Posterior cingulate gyrus (tissue), 11 donors: ENCODE measurements at places on chromosomes 6 and 20.

- no peak for DNase-seq
Observed at GRCh38 chr20:35314816-35315631, 22.8 kb upstream of the FAM83C start.

- DNase-seq = no peak
Observed at GRCh38 chr20:19785983-19786285, 27.9 kb downstream of the RIN2 start.

GRCh38 chr6:115287467-115287866 lies 773.2 kb downstream of the FRK start:
- DNase-seq = no peak

GRCh38 chr20:58141496-58141895 lies 87.0 kb downstream of the ANKRD60 start:
- no peak for DNase-seq

GRCh38 chr6:119241111-119241465 lies 108.5 kb downstream of the MAN1A1 start:
- no peak for DNase-seq

DNA sequence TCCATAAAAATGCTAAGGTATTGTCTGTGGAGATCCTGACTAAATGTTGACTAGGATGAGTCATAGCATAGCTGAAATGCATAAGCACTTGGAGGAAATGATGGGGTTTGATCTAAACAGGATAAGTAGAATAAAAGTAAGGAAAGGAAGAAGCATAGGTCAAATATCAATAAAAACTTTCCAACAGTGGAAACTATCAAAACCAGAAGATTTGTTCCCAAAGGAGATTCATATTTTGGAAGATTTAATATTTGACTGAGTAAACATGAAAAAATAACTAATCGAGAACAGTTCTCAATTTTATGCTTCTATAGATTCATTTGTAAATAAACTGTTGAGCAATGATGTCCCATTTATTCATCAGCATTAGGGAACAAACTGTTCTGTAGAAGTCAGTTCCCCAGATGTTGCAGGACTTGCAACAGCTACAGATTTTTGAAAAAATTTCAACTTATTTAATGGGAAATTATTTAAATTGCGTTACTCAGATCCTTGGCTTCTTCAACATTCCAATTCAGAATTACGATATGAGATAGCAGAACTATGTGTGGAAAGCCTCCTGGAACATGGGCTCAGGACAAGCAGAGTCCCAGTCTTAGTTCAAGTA lies 133.7 kb upstream of the TBX18 start:
- DNase-seq = no peak

- DNase-seq = no peak
Observed at GRCh38 chr6:30670760-30671527, 1.9 kb downstream of the DHX16 start.

DNA sequence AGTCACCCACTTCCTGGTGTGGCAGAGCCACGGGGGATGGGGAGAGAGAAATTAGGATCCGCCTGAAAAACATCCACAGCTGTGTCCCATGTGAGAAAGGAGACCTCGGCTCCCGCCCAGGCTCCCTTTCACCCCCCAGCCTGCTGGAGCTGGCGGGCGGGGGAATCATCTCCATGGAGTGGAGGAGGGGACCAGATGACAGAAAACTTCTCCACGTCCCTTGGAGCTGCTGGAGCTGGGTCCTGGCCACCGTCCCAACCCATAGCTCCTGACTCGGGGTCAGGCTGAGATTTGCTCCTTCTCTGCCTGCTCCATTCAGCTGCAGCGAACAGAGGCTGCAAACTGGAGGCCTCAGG lies 113.8 kb downstream of the CEBPB start:
- DNase-seq = no peak

DNA sequence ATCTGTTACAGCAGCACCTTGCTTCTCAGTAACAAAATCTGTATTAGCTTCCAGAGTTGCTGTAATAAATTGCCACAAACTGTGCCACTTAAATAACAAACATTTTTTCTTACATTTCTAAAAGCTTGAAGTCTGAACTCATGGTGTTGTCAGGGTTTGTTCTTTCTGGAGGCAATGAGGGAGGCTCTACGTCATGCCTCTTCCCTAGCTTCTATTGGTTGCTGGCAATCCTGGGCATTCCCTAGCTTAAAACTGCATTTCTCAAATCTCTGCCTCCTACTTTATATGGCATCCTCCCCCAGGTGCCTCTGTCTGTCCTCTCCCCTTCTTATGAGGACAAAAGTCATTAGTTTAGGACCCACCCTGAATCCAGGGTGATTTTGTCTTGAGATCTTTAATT lies 41.6 kb upstream of the TMEM244 start:
- no peak for DNase-seq

GRCh38 chr20:36092398-36093024 lies 62.0 kb upstream of the EPB41L1 start:
- DNase-seq = peak; percentile 32

DNA sequence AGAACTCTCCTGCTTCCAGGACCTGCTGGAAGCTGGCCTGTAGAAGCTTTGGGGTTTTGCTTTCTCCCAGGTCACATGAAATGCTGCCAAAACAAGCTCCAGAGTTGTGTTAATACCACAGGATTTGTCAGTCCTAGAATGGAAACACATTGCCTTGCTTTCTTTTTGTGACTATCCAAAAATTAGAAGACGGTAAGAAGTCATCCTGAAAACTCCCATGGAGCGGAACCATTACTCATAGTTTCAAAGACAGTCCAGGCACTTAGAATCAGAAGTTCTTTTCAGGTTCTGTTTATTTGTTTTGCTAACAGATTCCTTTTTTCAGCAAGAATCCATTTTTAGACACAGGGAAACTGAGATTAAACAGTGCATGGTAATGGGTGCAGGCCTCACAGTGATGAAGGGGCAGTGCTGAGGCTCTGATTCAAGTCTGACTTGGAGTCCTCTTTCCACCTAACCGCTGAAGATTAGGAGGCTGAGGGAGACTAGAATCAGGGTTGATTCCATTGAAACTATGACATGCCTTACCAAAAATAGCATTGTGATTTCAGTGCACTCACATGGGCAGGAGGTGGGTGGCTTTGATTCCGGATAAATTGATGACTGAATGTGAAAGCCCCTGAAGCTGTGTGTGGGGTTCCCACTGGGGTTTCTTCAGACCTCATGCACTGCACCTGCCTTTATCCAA lies 72.2 kb upstream of the NAA20 start:
- DNase-seq = no peak

DNA sequence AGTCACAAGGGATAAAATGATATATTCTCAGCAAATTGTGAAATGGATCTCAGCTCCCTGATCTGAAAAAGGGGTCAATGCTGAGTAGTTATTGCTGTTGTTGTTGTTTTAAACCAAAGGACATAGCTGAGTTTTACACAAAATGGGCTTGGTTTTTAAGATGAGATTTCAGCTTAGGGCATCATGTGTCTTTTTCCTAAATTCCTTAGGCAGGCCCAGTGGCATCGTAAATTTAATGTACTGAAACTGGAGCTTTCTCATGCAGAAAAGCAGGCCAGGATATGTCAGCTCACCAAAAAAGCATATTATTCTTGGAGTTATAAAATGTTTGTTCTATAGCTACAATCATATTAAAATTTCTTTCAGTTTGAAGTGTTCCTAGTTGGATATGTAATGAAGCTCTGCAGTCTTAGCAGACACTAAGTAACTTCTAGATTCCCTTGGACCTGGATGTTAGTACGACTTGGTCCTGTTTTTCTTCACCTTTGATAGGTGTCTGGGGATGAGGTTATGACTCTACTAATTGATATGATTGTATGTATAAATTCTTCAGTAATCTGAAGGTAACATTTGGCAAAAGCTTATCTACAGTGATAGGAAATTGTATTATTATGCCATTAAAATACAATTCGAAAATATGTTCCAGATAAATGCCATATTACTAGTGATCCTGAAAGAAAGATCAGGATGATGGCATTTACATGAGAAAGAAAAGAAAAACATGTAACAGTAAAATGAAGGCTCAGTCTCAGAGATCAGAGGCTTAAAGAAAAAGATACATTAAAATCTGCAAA lies 663.3 kb downstream of the RFPL4B start:
- DNase-seq = no peak

DNA sequence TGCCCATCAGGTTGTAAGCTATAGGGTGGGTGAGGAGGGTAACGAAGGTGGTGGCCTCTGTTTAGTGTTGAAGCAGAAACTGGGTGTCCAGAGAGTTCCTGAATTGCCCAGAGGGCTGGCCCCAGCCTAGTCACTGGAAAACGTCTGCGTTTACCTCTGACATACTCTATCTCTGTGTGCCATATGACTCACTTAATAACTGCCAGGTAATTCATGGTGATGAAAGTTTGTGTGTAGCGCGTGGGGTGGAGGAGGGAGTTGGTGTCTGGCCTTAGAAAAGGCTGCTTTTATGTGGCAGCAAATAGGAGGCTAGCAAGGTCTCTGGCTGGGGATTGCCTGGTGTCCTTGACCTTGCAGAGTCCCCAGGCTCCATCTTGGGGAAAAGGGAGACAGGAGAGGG lies 47.3 kb downstream of the SLC35D3 start:
- no peak for DNase-seq

DNA sequence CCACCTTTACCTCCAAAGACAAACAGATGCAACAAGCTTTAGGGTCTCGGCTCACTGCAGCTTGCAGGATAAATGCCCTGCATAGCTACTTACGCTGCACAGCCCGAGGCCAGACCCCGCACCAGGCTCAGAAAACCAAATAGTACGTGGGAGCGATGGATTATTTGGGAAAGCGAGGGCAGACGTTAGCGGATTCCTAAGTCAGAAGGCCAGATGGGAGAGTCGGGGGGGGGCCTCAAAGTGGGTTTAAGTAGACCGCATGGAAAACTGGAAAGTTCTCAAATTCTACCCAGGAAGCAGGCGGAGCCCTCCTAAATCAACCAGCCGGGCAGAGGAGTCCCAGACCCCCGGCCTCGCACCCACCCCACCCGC lies 382 bp downstream of the SFT2D1 start:
- DNase-seq = no peak

- no peak for DNase-seq
Observed at GRCh38 chr20:51148941-51149340, 126.0 kb upstream of the KCNG1 start.

- no peak for DNase-seq
Observed at GRCh38 chr6:145534989-145535388, 200.3 kb downstream of the EPM2A start.

GRCh38 chr6:133128191-133128590 lies 113.0 kb upstream of the EYA4 start:
- DNase-seq = no peak

DNA sequence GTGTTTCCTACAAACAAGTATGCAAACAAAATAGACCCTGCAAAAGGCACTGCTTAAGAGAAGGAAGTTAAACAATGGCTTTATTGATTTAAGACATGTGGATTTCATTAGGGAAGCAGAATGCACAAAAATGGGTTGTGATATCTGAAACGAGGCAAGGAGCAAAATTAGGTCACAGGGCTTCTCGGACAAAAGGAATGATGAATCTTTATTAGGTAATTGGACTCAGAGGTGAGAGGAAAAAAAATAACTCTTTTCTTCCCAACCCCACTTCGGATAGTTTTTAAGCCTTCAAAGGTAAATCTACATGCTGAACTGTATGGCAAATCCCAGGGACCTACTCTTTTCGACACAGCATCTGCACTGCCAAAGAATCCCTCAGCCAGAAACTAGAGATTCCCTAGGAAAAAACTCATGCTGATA lies 183.0 kb upstream of the TAB2 start:
- no peak for DNase-seq

DNA sequence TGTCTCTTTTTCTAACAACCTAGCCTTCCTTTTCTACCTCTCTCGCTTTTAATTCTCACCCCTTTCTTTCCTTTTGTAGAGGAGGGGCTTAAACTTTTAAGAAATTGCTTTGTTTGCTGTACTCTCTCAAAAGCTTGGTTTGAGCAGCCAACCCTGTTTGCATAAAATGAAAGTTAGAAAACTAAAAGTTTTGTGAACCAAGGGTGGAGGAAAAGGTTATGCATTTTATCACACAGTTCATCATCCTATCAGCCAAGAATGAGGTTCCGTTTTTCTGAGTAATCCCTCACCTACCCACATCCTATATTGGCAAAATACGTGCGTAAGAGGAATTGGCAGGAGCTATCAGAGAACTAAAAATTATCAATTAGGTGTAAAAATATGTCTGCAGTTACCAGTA lies 42.8 kb upstream of the LOC128125822 start:
- no peak for DNase-seq

- DNase-seq = peak; percentile 67
Observed at GRCh38 chr20:50819349-50819748, 24.5 kb downstream of the BCAS4 start.

DNA sequence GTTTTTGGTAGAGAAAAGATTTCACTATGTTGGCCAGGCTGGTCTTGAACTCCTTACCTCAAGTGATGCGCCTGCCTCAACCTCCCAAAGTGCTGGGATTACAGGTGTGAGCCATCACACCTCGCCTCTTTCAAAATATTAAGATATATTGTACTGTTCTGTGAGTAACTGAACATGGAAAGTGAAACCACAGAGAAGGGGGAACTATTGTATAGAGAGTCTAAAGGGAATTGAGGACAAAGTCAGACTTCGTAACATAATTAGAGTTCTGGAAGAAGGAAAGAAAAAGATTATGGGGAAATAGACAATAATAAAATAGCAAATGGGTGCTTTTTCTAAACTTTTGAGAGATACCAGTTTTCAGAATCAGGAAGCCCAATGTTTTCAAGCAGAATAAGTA lies 17.4 kb upstream of the AKAP7 start:
- no peak for DNase-seq
